Stimulated activated CD8-positive, alpha-beta memory T cell treated with anti-CD3 and anti-CD28 coated beads, Interleukin-7, amount 100 ng/mL, for 1 hour (primary cell): ENCODE measurements at places on chromosomes 6 and 20.

DNA sequence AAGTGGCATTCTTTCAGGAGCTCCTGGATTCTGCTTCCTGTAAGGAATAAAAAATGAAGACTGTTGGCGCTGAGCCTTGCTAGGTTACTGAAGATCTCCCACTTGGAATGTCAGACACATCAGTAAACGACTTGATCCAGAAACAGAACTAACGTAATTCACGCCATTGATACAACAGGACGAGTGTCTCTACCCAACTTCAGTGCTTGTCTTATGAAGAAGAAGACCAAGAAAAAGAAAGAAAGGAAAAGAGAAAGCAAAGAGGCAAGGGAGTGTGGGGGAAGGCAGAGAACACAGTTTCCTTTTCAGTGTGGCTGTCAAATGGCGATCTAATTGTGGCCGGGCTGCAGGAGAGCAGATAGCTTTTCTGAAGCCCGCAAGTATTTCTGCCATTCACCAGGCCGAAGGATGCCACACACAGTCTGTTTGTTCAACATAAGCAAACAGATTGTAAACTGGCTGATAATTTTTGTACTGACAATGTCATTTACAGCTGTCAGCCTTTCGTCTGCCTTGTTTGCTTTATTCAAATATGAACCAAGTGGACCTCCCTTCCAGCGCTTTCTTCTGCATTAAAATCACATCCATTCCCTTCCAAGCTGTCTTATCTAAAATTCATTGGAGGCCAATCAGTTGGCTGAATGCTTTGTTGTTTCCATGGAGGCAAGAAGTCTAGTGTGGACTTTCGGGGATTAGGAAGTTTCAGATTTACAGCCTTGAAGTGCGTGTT lies 180.6 kb downstream of the FOXA2 start:
- no peak for DNase-seq

DNA sequence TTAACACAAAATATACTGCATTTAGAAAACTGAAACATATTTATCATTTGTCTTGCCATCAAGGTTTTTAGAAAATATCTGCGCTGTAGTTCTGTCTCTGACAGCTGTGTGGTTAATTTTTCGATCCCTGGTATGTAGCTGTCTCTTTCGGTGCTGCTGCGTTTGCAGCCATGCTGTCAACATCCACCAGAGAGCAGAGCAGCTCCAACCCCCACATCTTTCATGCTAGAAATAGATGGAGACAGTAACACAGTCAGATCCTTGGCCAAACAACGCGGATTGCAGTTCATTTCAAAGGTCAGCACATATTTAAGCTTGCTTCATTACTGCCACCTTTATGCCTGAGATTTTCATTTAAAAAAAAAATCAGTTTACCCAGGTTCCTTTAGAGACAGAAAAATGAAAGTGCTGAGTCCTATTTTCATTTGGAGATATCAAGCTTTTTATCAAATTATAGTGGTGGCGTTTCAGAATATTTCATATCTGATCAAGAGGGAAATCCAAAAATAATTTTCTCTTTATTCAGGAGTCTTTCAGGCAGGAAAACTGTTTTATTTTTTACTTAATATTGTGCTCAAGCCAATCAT lies 157.7 kb upstream of the MMS22L start:
- DNase-seq, result no peak

- DNase-seq, result no peak
Measured at GRCh38 chr6:44327096-44327495, 13.9 kb upstream of the AARS2 start.

- no peak for DNase-seq
Measured at GRCh38 chr6:21278375-21278745, 315.2 kb upstream of the SOX4 start.

DNA sequence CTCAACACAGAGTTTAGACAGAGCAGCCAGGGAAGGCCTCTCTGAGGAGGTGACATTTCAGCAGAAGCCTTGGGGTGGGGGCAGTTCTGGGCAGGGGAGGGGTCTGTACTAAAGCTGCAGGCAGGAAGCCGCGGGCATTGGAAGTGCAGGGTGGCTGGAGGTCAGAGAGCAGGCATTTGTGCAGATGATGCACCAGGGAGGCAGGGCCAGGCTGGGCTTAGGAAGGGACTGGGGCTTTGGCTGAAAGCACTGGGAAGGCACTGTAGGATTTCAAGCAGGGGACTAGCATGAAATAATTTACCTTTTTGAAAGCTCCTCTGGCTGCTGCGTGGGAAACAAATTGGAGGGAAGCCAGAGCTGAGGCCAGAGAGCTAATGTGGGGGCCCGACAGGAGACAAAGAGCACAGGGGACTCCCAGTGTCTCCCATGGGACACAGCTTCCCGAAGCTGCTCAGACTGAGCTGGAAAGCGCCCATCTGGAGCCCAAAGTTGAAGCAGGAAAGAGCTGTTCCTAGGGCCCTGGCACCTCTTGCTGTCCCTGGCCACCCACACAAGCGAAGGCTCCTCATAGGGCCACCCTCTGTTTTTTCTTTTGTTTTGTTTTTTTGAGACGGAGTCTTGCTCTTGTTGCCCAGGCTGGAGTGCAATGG lies 19.3 kb downstream of the ADA start:
- DNase-seq, result no peak

- DNase-seq, result no peak
Measured at GRCh38 chr6:5930143-5930770, 76.5 kb downstream of the NRN1 start.

GRCh38 chr6:22598339-22598738 lies 29.0 kb downstream of the HDGFL1 start:
- DNase-seq, result no peak

DNA sequence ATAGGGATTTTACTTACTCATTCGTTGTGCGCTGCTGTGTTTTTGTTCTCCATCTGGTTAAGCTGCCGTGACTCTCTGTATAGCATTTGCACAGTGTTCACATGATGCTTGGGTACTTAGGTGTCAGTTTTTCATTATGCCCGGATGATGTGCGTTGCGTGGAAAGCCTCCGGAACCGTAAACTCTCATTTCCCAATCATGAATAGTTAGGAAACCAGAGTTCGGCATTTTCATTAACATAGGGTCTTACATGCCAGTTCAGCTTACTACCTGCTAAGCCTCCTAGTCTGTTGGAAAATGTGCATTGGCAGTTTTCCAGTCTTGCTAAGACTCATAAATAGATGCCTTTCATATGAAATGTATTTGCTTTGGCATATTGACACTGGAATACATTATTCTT lies 483.4 kb upstream of the FLRT3 start:
- no peak for DNase-seq

DNA sequence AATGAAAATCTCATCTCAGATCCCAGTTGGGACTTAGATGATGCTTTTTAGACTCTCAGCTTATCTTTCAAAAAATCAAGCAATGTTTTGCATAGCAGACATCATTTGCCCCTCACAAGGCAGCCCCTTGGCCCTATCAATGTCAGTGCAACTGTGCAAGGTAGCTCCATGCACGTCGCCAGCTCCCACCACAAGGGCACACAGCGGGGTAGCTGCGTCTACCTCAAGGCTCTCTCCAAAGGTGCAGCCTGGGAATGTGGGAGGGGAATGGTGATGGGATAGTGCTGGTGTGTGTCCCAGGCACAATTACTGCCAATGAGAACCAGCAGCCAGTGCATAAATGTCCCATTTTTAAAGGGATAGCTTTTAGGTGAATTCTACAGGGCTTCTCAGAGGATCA lies 137.5 kb upstream of the SYNDIG1 start:
- no peak for DNase-seq

- DNase-seq, result no peak
Measured at GRCh38 chr6:22529866-22530265, 39.5 kb upstream of the HDGFL1 start.

- no peak for DNase-seq
Measured at GRCh38 chr6:117167520-117168271, 97.7 kb upstream of the VGLL2 start.

DNA sequence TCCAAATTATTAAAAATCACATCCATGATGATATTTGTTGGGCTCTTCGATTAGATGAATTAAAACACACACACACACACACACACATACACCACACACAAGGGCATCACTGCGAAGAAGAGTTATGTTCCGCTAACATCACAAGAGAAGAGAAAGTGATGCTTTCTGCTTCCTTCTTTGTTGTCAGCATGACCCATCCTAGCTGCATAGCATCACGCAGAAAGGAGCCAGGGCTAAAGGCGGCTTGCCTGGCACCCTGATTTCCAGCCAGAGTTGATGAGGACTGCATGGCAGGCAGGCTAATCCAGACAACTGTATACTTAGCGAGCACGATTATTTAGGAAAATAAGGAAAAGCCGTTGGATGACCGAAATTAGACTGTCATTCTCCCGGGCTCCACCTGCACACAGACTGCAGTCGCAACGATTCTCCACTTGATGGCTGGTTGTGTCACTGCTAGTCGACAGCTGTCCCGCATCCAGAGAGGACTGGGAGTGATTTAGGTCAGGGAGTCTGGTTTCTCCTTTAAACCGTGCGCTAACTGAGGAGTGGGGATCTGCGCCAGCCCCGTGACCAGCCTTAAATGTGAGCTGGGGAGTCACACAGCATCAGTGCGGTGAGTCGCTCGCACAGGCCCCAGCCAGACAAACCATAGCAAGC lies 70.6 kb upstream of the SOX4 start:
- no peak for DNase-seq

DNA sequence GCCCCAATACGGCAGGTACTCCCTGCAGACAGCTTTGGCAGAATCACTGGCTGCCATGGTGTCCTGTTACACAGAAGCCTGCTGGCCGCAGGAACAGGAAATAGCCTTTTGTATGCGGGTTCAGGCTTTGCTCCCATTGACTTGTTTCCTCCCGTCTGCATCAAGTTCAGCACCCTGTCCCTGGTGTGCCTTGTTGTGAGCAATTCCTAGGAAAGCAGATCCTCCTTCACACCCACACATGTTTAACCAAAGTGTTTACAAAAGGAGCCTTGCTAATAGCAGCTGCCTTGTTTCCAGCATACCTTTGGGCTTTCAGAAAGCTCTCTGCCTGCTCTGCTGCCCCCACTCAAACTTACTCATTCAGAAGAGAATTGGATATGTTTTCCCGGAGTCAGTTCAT lies 127.2 kb upstream of the SUPT3H start:
- no peak for DNase-seq

DNA sequence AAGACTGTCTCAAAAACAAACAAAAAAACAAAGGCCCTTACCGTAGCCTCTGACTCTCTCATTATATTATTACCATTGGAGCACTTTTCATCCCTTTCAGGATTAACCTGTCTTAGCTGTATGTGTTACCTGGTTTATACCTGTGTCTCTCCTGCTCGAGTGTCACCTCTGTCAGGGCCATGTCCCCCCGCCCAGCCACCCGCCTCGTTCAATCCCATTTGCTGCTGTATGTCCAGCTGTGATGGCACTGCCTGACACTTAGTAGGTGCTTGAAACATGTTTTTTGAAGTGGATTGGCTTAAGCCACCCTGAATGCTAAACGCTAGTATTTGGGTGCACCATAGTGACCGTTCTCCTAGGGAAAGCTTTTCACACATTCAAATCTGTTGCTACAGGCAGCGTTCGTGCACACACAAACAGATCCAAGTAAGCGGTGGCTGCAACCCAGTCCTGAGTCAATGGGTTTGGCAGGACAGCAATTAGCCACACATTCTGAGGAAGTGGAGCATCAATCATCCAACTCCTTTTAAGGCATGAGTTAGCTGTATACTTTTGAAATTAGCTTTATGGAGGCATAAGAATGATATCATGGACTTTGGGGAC lies 98.9 kb upstream of the ZNF217 start:
- DNase-seq, result no peak

DNA sequence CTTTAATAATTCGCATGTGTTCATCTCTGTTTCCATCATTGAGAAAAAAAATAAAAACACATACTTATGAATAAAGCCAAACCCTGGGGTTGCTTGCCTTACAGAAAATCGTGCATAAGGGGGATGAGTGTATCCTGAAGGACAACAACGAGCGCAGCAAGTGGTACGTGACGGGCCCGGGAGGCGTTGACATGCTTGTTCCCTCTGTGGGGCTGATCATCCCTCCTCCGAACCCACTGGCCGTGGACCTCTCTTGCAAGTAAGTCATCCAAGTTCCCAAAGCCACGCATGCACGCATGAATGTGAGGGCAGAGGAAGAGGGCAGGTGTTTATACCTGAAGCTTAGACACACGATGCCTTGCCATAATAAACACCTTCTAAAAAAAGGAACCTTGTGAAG lies 20.9 kb upstream of the SNRNP48 start:
- no peak for DNase-seq

DNA sequence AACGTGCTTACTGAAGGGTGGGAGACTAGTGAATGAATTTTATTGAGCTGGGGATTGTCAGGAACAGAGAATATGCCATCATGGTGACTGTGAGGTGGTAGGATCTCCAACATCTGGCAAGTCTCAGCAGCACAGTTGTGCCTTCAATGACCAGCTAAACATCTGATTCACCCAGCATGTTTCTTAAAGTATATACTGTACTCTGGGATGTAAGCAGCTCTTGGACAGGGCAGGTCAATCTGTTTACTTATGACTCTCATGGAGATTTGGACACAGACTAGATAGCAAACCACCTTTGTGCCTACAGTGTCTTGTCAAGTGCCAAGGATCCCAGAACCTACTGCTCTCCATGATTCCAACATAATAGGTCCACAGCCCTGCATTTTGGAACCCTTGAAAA lies 801.0 kb upstream of the CITED2 start:
- DNase-seq, result no peak

GRCh38 chr20:59972037-59972801 lies 14.0 kb downstream of the CDH26 start:
- no peak for DNase-seq

DNA sequence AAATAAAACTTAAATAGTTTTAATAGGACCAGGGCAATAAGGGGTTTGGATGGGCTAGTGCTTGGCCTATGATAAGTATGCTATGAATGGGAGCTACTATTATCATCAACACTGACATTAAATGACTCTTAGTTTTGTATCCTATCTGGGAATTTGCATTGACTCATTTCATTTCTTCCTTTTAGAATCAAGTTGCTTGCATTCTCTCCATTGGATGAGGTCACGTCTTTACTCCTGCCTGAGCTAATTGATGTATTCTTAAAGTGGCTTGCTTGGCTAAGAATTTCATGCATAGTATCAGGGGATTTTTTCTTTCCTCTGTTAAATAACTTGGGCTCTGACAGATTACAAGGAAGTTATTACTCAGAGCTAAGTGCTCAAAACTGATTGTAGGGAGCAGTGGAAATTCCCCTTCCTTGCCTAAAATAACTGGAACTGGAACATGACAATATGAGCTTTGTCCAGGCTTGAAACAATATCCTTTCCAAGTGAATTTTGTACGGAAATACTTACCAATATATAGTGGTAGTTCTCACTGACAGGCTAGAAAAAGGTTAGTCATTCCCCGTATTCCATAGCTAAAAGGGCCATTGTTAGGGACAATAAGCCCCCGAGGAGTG lies 169.9 kb downstream of the BCAS1 start:
- DNase-seq, result no peak

- no peak for DNase-seq
Measured at GRCh38 chr6:11021003-11021402, 23.1 kb downstream of the ELOVL2 start.

- DNase-seq, result no peak
Measured at GRCh38 chr20:38937000-38937399, 10.8 kb downstream of the FAM83D start.
